ENCODE measurements at places on chromosomes 12 and 14. TPM values are rescaled to one million over a fixed set of nuclear protein-coding genes. Genes with fewer than 3 reads are reported as not detected.

- DNase-seq: no peak
Observed at GRCh38 chr12:124543590-124544310, 23.7 kb downstream of the NCOR2 start.

DNA sequence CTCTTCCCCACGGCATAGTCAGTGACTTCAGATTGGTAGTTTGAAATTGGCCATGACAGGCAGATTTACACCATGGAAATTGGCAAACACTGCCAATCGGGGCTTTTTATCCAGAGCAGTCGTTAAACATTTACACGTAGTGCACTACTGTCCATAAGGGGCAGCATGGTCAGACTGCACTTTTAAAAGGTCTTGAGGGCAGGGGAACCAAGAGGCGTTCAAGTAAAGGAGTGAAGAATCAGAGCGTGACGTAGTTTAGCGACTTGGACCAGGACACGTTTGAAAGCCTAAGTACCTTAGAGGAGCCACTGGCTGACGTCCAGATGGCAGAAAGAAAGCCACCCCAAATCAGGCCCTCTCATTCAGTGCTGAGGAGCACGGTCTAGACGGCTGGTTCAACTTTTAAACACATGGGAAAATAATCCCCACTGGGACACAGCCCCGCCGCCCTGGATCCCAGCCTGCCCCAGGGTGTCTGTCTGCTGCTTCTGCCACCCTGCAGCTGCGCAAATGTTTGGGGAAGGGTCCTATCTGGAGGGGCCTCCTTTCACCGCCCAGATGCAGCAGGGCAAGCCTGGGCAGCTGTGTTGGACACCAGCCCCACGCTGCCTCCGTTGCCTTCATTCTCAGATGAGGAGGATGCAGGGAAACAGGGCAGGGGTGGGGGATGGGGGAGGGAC is 52.5 kb upstream of the PPP2R5C start:
- no peak for DNase-seq

- DNase-seq: no peak
Observed at GRCh38 chr14:53969326-53969725, 12.7 kb upstream of the BMP4 start.

- no peak for DNase-seq
Observed at GRCh38 chr12:57611108-57611826, at the start of gene ARHGEF25. Gene ARHGEF25, plus strand, starts transcription at chr12:57611435. Its CDS starts 460 bp downstream, at chr12:57611895.

The BDKRB1 gene
- 5.0 TPM for total RNA-seq

The ANG gene
- total RNA-seq: 4.4 TPM

The FBLN5 gene
- total RNA-seq: 0.28 TPM

The POTEM gene
- total RNA-seq: not detected

The AGAP2 gene
- 0.82 TPM for total RNA-seq

Data from foreskin keratinocyte (primary cell).